ENCODE measurements at places on chromosomes 13 and 19.

- DNase-seq: no peak
Measured at GRCh38 chr19:36719687-36720556, 32.5 kb downstream of the ZNF567 start.

- DNase-seq: no peak
Measured at GRCh38 chr13:71021825-71022422, 845.1 kb downstream of the DACH1 start.

GRCh38 chr19:48041877-48042580 is 1.9 kb downstream of the CABP5 start:
- no peak for DNase-seq

DNA sequence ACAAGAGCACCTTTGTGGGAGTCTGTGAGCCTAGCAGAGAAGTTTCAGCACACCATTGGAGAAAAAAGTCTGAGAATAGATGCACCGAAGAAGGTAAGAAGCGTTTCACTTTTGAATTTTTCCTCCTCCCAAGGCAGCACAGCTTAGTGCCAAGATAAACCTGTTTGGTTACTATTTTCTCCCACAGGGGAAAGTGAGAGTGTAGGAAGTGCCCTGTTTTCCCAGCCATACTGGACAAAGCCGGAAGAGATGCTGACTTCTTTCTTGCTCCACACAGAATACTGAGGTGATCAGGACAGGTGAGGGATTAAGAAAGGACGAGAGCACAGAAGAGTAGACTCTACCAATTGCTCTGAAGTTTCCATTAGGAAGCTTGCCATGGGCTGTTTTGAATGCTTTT is 1011.0 kb upstream of the MIR17HG start:
- no peak for DNase-seq

DNA sequence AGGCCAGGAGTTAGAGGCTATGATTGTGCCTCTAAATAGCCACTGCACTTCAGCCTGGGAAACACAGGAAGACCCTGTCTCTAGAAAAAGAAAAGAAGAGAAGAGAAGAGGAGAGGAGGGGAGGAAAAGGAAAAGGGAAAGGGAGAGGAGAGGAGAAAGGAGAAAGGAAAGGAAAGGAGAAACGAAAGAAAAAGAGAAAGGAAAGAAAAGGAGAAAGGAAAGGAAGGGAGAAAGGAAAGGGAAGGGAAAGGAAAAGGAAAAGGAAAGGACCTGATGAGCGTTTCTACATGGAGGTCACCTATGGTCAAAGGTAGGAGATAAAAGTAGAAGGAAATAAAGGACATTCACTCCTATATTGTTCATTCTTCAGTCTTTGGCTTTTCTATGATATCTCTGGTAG is 109.1 kb upstream of the TRPC4 start:
- DNase-seq: no peak

DNA sequence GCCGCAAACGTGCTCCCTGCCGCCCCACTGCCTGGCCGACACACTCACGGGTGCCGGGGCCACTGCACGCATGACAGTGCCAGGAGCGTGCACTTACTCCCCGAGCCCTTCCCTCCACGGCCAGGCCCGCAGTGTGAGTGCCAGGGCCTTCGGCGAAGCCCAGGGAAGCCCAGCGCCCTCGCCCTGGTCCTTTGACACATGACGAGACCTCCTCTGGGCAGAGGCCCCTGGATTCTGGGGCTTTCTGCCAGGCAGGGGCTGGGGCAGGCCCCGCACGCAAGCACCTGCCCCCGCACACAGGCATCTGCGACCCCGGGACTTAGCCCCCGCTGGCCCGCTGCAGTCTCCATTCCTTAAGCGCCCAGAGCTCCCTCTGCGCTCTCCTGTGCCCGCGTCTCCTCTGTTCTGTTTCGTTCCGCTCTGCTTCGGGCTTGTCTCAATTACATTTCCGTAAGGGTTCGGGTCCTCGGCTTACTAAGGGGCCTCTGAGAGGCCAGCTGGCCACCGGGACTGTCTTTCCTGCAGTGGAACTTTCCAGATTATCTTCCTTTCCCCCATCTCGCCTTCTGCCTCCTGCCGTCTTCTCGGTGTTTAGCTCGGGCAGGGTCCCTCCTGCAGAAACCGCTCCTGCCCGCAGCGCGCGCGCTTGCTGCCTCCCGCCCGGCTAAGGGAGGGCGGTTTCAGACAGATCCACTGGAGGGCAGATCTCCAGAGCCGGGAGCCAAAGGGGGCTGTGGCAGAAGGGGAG is 98.8 kb downstream of the ING1 start:
- peak; percentile 7 for DNase-seq

GRCh38 chr13:109694972-109695371 is 91.4 kb downstream of the IRS2 start:
- no peak for DNase-seq

- no peak for DNase-seq
Measured at GRCh38 chr13:51585696-51586095, 1.4 kb downstream of the WDFY2 start.

DNA sequence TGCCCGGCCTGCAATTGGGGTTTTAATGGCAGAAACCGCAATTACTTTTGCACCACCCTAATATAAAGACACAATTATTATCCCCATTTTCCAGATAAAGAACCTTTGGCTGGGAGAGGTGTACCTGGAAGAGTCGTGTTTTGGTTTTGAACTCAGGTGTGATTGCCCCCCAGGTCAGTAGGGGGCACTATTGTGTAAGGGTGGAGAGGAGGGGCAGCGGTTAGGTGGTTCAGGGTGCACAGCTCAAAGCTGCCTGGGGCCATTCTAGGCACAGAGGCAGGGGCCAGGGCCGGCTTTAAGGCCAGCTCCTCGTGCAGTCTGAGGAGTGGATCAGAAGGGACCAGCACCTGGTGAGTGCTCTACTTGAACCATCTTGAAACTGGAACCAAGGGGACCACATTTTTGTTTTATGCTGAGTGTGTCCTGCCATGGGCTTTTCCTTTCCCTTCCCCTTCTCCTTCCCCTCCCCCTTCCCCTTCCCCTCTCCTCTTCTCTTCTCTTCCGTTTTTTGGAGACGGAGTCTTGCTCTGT is 5.8 kb upstream of the FCGRT start:
- peak; percentile 12 for DNase-seq

GRCh38 chr13:75760131-75761021 is 124.2 kb downstream of the LMO7 start:
- no peak for DNase-seq

DNA sequence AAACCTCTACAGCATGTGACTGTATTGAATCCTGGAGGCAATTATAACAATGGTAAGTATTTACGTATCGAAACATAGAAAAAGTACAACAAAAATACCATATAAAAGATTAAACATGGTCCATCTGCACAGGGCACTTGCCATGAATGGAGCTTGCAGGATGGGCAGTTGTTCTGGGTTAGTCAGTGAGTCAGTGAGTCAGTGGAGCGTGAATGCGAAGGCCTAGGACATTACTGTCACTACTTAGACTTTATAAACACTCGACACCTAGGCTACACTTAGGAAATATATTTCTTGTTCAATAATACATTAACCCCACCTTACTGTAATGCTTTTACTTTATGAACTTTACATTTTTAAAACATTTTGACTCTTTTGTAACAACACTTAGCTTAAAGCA is 35.6 kb upstream of the TMTC4 start:
- DNase-seq: no peak

- DNase-seq: no peak
Measured at GRCh38 chr13:110890279-110891165, 24.3 kb downstream of the ANKRD10 start.

GRCh38 chr19:28582796-28583195 is 630.2 kb downstream of the UQCRFS1 start:
- DNase-seq: no peak

DNA sequence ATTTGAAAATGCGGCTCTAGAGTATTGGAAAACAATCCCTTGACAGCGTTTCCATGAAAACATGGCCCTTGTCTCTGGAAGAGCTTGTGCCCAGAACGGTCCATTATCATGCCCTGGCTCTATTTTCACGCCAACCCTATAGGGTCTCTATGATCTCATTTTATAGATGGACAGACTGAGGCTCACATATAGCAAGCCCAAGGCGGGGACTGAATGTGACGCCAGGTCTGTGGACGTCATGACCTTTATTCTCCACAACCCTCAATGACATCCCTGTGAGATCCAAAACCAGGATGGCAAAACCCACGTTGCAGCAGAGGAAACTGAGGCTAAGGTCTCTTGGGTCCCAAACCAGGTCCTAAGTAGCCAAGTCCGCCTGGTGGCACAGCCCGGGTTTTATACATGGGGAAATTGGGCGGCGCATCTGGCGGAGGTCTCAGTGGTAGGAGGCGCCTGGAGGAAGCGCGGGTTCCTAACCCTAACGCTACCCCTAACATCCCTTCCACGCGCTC is 425 bp upstream of the COLGALT1 start:
- DNase-seq: no peak

GRCh38 chr13:74771964-74772363 is 637.8 kb upstream of the KLF12 start:
- DNase-seq: no peak

GRCh38 chr19:6138066-6138465 is 2.6 kb downstream of the ACSBG2 start:
- no peak for DNase-seq

DNA sequence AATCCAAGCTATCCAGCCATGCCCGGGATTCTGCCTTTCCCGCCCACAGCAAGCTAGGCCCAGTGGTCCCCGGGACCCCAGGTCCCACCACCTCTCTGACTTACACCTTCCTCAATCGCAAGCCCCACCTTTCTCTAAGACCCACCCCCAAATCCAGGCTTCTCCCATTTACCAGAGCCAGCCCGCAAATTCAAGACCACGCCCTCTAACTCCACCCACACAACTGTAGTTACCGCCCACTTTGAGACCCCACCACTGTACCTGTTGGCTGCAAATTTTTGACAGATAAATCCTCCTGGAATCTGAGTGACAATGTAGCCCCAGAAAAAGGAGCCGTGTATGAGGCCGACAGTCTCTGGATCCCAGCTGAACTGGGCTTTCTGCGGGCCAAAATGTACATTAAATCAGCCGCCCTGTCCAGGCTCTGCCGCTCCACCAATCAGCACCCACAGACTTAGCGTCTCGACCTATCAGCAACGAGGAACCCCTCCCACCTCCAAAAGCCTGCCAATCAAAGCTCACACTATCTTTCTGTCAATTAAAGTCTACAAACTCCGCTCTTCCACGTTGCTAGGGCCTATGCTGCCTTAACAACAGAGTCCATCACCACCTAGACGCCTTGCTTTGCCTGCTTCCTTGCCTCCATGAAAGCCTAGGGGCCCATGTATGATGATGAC is 6.3 kb downstream of the SLC17A7 start:
- DNase-seq: no peak

DNA sequence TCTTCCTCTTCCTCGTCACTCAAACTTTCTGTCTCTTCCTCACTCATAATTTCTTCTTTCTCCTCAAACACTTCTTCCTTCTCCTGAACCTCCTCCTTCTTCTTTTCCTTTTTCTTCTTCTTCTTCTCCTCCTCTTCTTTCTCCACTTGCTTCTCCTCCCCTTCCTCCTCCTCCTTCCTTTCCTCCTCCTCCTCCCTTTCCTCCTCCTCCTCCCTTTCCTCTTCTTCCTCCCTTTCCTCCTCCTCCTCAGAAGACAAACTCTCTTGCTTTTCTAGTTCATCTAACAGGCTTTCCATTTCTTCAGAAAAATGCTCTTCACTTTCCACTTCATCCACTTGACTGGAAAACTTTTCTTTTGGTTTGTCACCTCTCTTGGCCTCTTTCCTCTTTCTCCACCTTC is 19.8 kb downstream of the WDR87 start:
- no peak for DNase-seq

- no peak for DNase-seq
Measured at GRCh38 chr13:63093907-63094469, 1678.3 kb upstream of the PCDH20 start.

- no peak for DNase-seq
Measured at GRCh38 chr19:8180018-8180417, 29.2 kb upstream of the CERS4 start.

DNA sequence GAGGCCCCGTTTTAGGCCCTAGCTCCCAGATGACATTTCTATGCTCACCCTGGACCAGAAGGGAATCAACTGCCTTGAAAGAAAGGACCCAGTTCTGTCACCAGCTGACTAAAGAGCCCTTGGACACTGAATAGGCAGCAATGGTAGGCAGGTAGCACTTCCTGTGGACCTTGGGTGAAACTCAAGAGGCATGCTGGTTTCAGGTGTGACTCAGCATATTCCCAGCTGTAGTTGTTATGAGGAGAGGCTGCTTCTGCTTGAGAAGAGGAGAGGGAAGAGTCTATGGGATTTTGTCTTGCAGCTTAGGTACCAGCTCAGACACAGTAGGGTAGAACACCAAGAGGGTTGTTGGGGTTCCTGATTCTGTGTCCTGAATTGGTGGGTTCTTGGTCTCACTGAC is 37.9 kb upstream of the HTR2A start:
- DNase-seq: no peak

GRCh38 chr19:41064974-41065569 is 23.2 kb upstream of the CYP2A13 start:
- DNase-seq: no peak

DNA sequence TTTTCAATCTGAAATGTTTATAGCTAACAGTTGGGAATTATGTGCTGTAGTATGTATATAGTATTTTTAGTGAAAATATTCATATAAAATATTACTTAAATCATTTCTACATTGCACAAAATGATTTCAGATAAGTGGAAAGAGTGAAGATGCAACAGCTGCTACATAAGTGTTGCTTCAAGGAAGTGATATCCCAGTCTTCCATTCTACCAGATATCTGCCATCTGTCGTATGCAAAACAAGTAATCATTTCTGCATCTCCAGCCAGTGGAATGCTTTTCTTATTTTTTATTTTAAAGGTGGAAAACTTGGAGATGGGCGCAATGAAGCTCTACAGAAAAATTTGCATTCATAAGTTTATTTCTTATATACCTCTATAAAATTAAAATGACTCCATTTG is 152.5 kb upstream of the MAB21L1 start:
- no peak for DNase-seq

DNA sequence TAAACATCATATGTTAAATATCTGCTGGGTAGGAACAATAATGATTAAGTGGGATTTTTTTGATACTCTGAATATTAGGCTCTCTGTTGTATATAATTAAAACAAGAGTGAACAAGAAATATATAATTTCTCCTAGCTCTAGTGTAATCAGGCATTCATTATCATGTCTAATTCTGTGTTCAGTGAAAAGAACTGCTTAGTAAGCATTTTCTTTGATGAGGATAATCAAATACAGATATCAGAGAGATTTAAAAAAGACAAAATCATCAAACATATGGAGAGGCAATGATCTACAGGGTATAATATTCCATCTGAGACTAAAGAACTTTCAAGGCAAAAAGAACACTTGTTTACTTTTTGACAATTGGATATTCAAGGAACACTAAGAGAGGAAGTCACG is 241.1 kb downstream of the DNAJC15 start:
- no peak for DNase-seq

DNA sequence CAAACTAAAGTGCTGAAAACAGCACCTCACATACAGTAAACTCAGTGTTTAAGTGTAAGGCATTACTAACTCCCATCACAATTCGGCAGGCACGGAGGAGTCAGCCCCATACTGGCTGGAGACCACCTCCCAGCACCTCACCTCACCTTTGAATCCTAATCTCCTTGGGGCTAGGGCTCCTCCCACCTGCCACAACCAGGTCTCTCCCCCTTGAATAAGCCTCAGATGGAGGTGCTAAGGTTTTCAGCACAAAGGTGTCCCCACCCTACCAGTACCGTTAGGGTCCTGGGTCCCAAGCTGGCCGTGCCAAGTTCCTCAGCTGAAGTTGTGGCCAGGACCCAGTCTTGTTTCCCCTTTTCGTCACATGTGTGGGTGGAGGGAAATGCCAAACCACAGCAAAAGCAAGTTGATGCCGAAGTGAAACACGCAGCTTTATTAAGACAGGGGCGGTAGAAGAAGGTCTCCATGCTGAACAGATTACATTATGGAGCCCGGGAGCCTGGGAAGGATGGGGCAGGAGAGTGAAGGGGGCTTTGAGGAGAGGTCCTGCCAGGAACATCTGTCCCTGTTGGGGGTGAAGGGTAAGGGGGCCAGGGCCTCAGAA is at the start of gene IGFLR1:
IGFLR1 (minus strand) TSS at position 332 of the 604 bp plus-strand sequence. CDS start 1,272 bp downstream, outside the sequence.
- DNase-seq: no peak

All from hypothalamus (tissue), 51 donors.